HCEC 1CT (cell line): ENCODE measurements at places on chromosomes 6 and 20.
A peak's percentile ranks its signal among the peaks of the same experiment; 100 is the strongest.

- peak; percentile 22 for DNase-seq
These were observed 24.5 kb upstream of the POPDC3 start for GRCh38 chr6:105204331-105204730.

GRCh38 chr6:56003616-56004015 lies 128.2 kb upstream of the BMP5 start:
- DNase-seq = no peak

- no peak for DNase-seq
These were observed 78.8 kb downstream of the SLC24A3 start for GRCh38 chr20:19291024-19291817.

DNA sequence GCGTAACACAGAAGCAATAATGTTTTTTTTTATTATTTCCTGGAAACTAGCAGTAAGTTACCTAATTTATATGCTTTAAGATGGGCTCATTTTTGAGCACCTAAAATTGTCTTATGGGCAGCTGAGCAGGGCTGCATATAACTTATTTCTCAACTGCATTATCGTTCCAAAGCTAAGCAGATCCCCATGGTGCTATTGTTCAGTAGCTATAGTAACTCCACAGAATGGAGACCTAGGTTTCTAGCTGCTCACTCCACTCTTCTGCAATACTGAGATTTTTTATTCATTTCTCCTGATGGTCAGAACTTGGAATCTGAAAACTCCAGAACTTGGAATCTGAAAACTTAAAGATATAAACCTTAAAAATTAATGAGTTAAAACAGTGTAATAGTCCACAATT lies 18.7 kb downstream of the CRISP1 start:
- DNase-seq = no peak

DNA sequence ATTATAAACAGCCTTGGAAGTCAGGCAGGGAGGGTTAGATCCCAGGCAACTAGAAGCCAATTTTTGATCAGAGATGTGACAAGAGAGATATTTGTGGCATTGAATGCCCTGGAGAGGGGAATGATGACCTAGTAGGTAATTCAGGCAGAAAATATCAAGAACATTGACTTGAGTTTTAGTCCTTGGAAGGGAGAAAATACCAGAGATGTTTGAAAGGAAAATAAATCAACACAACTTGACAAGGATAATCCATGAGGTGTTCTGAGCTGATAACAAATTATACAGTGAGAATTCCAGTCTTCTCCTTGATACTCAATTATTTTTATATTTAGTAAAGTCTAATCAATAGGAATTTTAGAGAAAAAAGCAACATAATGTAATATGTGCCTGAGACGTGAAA lies 10.6 kb upstream of the MARCKS start:
- DNase-seq = no peak

DNA sequence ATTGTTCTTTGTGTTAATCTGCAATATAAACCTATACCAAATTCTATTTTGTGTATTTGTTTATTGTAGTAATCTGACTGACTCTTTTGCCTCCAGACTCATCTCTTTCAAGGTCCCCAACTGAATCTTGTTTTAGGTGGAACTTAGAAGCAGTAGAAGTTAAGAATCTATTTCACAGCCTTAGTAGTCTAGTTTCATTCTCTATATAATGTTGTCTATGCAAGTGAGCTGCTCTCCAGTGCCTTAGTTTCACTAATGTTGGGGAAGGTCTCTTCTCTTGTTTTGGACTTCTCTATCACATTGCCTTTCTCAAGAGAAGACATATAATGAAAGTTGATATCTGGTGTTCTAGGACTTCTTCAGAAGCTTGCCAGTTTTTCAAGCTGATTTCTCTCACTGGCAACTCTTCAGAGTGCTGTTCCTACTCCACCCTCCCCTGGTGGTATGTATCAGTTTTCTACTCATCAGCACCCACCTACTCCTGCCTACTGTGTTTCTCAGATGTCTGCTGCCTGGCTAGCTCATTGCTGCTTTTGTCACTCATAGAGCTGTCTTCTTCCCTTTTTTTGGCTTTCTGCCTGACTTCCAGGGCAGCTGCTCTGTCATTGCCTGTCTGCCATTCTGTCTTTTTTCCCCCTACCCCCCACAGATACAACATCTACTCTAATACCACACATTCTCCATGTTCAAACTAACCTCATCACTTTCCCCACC lies 82.1 kb downstream of the PTPRA start:
- DNase-seq = no peak

- no peak for DNase-seq
These were observed 9.9 kb downstream of the TFAP2A start for GRCh38 chr6:10404799-10405512.

GRCh38 chr6:109358204-109358603 lies 24.1 kb downstream of the CD164 start:
- no peak for DNase-seq

DNA sequence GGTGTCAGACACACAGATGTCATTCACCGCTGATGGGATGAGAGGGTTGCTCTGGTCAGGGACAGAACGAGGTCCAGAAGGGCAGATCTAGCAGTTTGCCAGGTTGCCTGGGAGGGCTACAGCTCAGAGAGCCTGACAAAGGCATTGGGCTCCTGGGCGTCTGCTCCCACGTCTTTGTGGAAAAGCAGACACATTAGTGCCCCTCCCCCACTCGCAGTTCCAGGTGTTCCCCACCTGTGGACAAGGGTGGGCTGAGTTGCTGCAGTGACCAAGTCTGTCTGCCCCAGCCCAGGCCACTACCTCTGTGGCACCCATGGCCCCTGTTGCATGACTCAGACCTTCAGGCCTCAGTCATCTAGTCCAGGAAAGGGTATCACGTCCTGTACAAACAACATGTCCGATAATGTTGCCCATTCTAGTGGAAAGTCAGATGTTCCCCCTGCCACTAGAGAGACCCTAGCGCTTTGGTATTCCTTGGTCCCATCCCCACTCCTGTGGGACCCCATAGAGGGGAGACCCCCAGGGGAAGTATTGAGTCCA lies 37.4 kb downstream of the WRNIP1 start:
- DNase-seq = no peak

- no peak for DNase-seq
These were observed 106.1 kb upstream of the CITED2 start for GRCh38 chr6:139480356-139481165.

GRCh38 chr6:154292855-154293519 lies 63.6 kb downstream of the IPCEF1 start:
- DNase-seq = peak; percentile 74

- DNase-seq = no peak
These were observed 7.4 kb upstream of the TJAP1 start for GRCh38 chr6:43469947-43470346.

GRCh38 chr6:593139-593906 lies 63.6 kb downstream of the HUS1B start:
- peak; percentile 50 for DNase-seq

DNA sequence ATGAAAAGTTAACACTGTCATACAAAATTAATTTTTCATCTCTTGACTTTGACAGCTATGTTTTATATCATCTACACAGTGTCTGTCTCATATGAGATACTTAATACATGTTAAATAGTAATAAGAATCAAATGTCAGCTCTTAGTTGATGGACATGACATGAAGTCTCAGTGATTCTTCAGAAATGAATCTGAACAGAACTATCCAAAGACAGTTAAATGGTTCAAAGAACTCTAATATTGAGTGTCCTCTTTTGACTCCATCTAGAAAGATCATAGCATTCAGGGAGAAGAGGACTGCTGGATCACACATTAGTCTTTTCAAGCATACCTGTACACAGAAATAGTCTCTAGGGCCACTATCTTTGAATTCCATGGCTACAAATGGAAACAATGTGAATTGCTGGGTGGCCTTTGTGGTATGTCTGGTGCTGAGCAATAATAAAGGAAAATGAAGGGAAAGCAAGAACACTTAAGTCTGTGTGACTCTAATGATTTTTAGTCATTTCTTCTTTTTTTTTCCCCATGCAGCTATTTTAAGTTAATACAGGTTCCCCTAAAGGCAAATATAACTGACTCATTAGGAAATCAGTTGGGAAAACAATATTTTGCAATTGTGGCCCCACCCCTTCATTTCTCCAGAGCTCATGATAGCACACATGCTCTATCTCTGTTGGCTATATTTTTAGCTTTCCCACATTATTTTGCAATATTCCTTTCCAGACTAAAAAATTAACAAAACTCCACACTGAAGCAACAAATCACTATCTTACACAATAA lies 367.5 kb downstream of the GRIK2 start:
- peak; percentile 70 for DNase-seq

DNA sequence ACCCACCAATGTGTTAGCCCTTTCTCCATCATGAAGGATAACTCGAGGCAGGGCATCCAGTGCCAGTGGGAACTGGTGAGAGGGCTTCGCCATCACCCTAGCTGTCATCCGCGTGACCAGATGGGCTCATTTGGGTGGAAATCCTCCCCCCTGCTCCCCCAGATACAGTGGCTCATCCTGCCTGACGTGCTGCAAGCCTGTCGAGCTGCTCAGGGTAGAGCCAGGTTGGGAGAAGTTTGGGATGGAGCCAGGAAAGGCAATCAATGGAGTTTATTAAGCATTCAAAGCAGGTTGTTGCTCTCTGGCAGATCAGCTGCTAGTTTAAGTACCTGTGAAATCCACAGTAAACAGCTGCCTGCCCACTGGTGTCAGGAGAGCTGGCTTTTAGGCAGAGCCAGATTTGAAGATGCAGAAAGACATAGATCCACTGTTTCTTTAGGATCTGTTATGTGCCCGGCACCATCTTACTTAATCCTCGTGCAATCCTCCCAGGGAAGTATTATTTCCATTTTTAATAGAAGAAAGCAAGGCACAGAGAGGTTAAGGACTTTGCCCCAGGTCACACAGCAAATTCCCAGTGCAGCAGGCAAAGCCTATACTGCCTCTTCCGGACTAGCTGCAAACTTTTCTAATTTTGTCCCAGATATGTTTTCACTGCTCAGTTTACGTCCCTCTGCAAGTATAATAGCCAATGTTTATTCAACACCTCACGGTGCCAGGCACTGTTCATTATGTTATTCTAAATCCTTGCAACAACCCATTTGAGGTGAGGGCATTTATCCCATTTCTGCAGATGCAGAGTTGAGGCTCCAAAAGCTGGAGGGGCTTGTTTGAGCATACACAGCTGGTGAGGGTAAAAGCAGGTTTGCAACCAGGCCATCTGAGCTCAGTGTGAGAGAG lies 54.1 kb upstream of the KCNG1 start:
- no peak for DNase-seq

GRCh38 chr20:16904751-16905150 lies 156.6 kb downstream of the OTOR start:
- DNase-seq = no peak

GRCh38 chr6:157227202-157228166 lies 95.8 kb downstream of the TMEM242 start:
- no peak for DNase-seq
